ENCODE measurements at places on chromosomes 16 and 17.

DNA sequence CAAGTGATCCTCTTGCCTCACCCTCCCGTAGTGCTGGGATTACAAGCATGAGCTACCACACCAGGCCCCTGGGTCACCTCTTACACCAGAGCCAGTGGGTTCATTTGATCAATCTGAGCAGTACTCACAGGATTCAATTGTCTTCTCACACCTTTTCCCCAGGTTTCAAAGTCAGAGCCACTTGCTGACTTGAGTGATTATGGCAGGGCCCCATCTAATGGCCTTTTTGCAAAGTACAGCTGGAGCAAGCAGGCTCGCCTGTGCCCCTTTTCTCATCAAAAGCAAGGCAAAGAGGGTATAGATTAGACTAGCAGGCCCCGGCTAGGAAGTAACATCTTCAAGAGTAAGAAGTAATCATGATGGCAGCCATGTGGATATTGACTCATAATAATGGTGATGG lies 114.8 kb upstream of the NOL11 start:
- DNase-seq: no peak

DNA sequence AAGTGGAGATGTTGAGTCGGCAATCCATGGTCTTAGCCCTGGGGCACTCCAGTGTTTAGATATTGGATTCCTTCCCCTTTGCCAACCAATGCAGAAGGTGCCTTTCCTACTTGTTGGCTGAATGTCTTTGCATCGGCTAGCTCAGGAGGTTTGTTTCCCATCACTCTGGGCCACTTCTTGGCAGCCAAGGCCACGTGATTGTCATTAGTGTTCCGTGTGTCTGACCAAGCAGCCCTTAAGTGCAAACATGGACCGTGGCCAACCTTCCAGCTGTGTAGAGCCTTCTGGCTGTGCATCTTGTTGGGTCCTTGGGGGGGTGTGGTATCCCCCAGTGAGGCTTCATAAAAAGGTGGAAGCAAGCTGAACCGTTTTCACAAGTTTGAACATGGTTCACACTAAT lies 66.0 kb downstream of the GNAO1 start:
- no peak for DNase-seq

DNA sequence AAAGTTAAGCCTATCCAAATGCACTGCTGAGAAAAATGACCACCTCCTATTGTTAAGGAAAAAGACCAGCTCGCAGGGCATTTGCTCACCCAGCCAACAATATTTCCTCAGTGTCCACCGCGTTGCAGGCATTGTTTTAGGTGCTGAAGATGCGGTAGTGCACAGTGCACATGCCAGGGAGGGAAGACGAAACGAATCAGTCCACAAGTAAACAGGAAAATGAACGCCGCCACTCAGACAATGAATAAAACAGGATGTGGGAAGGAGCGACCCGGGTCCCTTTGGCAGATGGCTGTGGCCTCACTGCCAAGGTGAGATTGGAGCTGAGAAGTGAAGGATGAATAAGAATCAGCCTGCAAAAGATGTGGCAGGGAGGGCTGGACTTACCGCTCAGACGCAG lies 249.2 kb downstream of the FOXL1 start:
- no peak for DNase-seq

GRCh38 chr17:9209347-9209746 lies 188.0 kb downstream of the NTN1 start:
- no peak for DNase-seq

DNA sequence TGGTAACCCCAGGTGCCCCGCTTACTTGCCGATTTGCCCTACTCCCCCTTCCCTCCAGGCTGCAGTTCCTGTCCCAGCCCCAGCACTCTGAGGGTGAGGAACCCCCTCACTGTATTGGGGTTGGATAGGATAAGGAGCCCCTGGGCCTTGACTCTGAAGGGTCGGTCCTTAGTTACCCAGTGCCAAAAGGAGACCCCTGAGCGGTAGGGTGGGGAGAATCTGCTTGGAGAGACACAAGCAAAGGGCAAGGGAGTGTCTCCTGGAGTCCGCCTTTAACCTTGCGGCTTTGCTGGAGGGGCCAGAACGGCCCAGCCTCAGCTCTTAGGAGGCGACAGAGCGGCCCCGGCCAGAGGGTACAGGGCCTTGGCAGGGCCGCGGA lies 13.0 kb downstream of the CARD14 start:
- DNase-seq: no peak

All from posterior cingulate gyrus (tissue), 11 donors.